ENCODE measurements at places on chromosomes 13 and 19.

DNA sequence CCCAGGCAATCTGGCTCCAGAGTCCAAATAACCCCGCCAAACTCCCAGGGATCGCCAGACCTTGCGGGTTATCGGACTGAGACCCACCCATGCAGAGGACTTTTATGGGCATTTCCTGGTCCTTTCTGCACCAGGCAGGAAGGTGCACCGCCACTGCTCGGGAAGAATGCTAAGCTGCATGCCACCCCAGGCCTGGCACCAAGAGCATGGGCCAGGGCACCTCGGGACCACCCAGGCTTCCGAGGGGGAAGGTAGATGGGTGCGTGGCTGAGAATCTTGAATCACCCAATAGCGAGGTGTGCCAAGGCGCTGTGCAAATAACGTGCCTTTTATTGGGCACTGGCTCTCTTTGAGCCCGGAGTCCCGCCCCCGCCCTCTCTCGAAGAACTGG, 422 bp upstream of the ZNF575 start:
- DNase-seq: no peak

DNA sequence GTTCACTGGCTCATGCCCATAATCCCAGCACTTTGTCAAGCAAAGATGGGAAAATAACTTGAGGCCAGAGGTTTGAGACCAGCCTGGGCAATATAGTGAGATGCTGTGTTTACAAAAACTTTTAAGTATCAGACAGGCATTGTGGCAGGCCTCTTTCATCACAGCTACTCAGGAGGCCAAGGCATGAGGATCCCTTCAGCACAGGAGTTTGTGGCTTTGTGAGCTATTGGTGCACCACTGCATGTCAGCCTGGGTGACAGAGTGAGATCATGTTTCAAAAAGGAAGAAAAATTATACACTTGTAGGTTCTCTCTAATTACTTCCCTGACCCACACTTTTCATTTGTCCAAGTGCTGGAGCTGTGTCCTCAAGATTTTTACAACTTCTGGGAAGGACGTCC, 11.5 kb upstream of the LGALS14 start:
- DNase-seq: no peak

GRCh38 chr13:50829896-50830295, 13.6 kb downstream of the DLEU7 start:
- DNase-seq: no peak

DNA sequence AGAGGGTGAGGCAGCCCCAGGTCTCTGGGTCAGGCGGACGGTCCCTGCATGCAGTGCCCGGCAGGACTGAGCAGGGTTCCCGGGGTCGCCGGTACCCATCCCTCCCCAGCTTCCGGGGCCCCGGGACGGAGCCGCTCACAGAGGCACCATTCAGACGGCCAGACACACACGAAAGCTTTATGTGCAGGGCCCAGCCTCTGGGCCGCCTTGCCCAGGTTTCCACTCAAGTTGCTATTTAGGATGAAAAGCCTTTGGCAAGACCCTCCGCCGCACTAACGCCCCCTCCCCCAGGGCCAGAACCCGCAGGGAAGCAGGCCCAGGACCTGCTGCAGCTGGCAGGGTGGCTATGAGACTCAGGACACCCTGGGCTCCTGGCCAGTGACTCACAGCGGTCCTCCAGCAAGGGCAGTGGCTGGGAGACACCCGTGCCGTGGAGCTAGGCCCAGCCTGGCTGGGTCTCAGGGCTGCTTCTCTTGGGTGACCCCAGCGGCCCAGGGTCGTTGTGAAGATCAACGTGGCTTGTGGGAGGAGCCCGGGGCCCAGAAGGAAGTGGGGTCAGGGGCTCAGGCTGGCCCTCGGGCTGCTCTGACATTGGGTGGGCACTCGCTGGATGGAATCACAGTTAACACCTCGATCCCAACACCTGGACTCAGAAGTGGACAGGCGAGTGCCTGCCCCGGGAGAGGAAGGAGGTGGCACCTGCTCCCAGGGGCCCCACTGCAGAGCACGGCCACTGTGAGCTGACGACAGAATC, 4.8 kb downstream of the C19orf25 start:
- no peak for DNase-seq

- DNase-seq: no peak
Measured at GRCh38 chr13:92044351-92044750, 645.9 kb downstream of the GPC5 start.

DNA sequence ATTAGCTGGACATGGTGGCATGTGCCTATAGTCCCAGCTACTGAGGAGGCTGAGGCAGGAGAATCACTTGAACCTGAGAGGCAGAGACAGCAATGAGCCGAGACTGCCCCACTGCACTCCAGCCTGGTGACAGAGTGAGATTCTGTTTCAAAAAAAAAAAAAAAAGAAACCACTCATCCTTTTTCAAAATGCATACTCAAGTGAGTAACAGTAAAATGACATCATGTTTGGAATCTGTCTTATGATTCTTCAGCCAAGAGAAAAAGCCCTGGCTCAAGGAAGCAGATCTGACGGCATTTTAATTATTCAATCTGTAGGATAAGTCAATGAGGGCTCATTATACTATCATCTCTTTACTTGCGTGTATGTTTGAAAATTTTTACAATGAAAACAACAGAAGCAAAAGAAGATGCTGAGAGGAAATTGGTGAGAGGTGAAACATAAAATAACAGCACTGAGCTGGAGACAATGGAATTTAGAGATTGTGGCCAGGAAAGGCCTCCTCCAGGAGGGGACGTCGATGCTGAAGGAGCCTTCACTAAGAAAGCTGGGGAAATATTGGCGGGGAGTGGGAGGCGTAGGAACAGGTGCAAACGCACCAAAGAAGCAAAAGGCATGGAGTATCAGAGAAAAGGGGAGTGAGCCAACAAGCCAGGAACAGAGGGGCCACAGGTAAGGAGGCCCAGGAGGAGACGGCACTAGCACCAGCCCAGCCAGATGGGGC, 12.9 kb upstream of the CCNE1 start:
- no peak for DNase-seq

GRCh38 chr13:46675016-46675415, 121.9 kb downstream of the ESD start:
- no peak for DNase-seq

- DNase-seq: no peak
Measured at GRCh38 chr13:33799950-33800592, 17.9 kb upstream of the RFC3 start.

DNA sequence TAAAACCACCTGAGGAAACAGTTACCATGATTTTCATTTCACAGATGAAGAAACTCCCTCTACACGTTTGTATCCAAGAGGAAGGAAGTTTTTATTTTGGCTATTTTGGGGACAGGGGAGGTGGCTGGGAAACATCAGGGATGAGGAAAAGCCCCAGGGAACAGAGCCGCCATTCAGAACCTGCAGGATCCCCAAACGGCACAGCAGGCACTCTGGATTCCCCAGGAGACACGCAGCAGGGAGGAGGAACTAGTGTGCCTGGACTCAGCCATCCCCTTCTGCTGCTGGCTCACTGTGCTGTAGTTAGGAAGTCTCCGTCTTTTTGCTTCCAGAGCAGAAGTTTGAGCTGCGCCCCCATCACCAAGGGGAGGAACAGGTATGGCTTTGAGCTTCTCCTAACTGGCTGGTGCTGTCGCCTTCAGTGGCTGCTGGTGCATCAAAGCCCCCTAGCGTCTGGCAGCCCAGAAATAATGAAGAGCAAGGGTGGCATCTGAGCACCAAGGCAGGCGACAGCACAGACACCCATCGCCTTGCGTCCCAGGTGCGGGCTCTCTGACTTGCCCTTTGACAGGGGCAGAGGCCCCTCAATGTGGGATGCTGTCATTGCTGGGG, 4.2 kb downstream of the NAPA start:
- DNase-seq: no peak

DNA sequence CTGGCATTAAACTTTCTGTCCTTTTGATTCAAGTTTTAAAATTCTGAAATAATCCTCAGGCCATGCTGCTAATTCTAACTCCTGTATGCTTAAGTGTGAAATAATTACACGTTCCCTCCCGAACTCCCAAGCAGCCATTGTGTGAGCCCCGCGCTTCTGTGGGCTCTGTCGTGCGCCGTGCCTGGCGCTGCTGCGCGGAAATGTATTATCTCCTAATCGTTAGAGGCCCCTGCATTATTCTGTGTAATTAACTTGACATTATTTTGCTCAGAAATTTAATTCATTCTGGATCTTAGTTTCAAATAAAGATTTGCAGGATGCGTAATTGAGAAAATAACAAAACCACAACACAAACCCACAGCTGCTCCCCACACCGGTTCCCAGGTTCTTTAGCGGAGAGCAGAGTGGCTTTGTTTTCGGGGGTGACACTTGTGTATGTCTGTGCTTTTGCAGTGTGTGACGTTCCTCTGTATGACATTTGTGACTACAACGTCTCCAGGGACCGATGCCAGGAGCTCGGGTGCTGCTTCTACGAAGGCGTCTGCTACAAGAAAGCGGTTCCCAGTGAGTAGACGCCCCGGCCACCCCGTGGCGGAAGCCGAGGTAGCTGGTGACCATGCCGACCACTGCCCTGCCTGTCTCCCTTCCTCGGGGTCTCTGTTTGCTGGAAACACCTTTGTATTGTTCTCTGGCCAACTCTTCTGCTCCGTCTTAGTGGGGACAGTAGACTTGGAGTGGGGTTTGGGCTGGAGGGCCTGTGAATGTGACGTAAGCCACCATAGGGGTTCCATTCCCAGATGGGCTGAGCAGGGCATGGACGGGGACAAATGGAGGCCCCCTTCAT, 7.5 kb downstream of the TEX29 start:
- no peak for DNase-seq

DNA sequence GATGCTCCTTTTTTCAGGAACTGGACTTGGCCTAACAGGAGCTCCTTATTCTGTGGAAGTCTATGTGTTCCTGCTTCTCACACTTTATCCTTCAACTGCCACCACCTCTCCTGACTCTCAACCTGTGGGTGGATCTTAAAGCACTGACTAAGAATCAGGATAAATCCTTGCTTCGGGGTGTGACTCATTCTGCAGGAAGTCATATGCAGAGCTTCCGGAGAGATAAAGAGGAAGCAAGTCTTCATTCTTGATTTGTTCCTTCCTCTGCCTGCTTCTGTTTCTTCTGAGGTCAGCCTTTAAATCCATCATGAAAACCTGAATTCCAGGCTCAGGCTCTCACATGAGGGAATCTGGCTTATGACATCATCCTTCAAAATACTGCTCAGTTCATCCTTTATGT, 137.1 kb upstream of the ATXN8OS start:
- DNase-seq: no peak

DNA sequence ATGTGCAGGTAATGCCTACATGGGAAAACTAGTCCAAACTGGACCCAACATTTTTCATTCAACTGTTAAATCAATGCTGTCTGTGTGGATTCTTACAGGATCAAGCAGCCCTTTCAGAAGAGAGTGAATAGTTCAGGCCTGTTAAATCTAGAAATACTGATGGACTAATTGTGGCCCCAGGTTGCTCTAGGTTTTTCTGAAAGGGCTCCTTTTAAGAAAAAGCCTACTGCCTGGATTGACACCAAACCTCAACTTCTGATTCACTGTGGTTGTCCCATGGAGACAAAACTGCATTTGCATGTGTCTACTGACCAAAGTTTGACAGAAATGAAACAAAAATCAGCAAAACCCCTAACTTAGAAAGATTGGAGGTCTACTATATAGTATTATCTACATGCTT, 437.0 kb downstream of the KLF12 start:
- DNase-seq: no peak

DNA sequence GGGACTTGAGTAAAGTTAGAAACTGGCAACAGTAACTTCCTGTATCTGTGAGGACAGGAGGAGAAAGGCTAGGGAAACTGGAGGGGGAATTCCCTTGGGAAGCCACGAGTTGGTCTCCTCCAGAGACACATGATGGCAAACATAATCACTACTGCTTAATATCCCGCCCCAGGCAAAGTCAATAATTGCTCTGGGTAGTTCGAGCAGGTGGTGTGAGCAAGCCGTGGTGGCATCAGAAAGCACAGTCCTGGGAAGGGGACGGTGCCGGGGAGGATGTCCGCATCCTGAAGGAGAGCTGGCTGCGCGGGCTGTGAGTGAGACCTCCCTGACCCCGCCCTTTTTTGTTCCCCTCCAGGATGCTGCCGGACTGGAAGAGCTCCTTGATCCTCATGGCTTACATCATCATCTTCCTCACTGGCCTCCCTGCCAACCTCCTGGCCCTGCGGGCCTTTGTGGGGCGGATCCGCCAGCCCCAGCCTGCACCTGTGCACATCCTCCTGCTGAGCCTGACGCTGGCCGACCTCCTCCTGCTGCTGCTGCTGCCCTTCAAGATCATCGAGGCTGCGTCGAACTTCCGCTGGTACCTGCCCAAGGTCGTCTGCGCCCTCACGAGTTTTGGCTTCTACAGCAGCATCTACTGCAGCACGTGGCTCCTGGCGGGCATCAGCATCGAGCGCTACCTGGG, 1.4 kb downstream of the FFAR2 start:
- DNase-seq: no peak

DNA sequence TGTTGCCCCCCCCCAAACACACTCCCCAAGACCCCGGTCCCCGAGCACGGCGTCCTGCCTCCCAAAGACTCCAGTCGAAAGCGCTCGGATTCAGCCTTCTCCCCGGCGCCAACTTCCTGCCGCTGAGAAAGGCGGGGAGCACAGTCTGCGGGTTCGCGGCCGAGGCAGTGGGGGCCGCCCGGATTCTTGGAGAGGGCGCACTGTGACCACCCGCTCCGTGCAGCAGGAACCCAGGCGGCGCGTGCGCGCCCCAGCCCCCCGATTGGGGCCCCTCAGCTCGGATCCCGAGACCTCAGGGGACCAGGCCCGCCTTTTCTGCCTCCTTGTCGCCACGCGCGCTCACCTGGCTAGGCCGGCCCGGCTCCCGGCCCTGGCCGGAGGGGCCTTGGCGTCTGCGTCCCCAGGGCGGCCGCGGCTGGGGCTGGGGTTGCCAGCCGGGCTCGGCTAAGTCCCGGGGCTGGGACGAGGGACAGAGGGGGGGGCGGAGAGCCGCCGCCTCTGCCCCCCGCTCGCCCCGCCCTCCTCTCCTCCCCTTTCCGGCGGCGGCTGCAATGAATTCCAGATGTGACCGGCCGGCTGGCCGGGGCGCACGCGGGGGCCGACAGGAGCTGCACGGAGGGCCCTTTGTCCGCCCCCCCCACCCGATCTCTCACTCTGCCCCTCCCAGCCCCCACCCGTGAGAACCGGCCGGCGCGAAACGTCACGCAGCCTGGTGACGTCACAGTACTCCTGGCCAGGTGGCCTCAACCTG, at the start of gene S1PR2:
Gene S1PR2 (minus strand): TSS at position 471 of the 751 bp plus-strand sequence. CDS start 6,426 bp downstream, outside the sequence.
- DNase-seq: no peak
